Endothelial cell of umbilical vein (primary cell): ENCODE measurements at places on chromosomes 5 and 9.

- no peak for DNase-seq
These were observed 11.6 kb downstream of the SSBP2 start for GRCh38 chr5:81739291-81739690.

DNA sequence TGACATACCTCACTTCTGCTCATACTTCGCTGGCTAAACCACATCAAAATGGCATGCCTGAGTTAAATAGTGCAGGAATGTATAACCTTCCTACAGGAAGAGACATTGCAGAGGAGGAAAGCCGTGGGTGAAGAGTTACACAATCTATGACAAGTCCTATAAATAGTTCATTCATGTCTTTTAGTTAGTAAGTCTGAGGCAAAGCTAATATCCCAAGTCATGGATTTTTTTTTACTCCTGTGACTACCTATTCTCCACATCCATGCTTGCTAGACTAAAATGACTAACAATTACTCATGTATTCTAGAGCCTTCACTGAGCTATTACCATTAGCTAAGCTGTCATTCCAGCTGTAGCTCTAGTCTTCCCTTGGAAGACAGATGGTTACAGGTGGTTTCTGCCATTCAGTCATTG is 391.3 kb downstream of the NR2F1-AS1 start:
- peak; percentile 62 for DNase-seq

DNA sequence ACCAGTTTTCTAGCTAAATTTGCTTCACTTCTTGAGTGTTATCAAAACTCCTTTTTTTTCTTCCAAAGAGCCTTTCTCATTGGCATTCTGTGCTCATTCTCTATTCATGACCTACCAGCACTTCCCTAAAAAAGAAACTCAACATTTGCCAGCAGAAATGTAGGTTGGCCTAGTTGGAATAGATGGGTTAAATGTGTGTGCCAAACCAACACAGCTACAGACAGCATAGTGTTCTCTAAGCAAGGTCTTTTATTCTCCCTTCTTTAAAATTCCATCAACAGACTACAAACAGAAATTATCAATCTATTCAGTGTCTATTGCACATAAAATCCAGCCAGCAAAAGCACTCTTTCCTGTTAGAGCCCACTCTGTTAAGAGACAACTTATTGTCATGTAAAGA is 255.8 kb upstream of the PUM3 start:
- DNase-seq = no peak

GRCh38 chr9:94553029-94553938 is 1.6 kb upstream of the PCAT7 start:
- no peak for DNase-seq

GRCh38 chr5:52502460-52502999 is 285.2 kb upstream of the ITGA1 start:
- no peak for DNase-seq
